ENCODE measurements at places on chromosomes 7 and 10.

DNA sequence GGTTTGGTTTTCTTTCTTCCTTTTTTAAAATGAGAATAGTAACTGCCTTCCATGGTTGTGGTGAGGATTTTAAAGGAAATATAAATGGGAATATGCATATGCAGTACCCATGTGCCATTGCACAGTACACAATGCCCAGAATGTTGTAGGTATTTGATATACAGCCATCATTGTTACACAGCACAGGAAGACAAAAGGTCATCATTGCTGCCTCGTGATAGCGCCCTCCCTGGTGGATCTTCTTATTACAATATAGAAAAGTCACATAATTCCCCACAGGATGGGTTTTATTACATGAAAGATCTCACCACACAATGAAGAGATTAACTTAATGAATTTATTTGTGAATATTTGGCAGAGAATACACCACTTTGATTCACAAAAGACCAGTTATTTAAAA, 76.5 kb downstream of the PPP1R17 start:
- no peak for DNase-seq

DNA sequence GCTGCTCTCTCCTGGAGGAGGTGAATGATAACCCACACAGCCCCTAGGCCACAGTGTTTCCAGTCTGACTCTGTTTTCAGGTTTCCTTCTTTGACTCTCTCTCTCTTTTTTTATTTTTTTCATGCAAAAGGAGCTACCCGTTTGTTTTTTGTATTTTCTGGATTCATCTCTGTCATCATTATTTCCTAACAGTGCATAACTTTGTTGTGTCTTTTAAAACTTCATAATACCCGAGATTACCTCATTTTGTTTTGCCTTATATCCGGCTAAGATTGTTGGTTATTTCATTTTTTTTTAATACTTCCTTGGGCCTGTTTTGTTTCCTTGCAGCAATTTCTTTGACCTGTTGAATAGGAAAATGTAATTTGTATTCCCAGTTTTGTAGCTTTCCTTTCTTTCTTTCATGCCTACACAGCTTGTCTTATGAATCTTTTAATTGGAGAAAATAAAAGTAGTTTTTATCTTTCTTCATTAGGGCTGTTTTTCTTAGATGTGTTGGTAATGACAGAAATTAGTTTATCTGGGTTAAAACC, 72.5 kb downstream of the SPAG6 start:
- DNase-seq: no peak

DNA sequence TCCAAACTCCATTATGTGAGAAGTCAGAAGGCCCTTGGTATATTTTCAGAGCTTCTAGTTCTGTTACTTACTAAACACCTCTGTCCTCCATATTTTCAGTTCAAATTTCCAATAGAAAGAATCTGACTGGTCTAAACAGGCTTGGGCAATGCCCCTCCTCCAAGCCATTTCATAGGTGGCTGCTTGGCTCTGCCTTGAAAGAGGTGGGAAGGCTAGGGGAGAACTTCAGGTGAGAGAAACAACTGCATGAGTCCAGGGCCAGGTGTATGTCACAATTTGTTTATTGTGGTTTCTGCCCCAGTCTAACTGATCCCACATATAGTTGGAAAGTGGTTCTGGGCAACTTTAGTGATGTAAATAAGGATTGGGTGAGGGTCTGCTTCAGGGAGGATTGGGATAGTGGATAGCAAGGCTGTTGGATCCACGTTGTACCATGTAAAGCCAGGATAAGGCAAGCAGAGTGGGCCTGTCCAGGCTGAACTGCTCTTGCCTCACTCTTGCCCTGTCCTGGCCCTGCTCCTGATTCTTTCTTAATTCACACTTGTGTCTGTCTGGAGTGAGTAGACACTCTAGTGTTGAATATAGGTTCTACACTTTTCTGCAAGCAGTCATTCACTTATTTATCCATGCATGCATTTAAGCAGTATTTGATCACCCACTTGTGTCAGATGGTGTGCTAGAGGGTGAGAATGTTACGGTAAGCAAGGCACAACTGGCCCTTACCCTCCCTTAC, 67.5 kb upstream of the COMTD1 start:
- DNase-seq: no peak

- no peak for DNase-seq
Observed at GRCh38 chr10:119183664-119184412, 5.2 kb upstream of the PRDX3 start.

- DNase-seq: no peak
Observed at GRCh38 chr10:6986927-6987326, 406.9 kb upstream of the PRKCQ start.

GRCh38 chr7:149071641-149072437, 18.7 kb downstream of the ZNF786 start:
- no peak for DNase-seq

GRCh38 chr10:114252092-114252491, 13.0 kb downstream of the VWA2 start:
- DNase-seq: no peak

- DNase-seq: no peak
Observed at GRCh38 chr10:84668186-84668763, 339.9 kb downstream of the CCSER2 start.

DNA sequence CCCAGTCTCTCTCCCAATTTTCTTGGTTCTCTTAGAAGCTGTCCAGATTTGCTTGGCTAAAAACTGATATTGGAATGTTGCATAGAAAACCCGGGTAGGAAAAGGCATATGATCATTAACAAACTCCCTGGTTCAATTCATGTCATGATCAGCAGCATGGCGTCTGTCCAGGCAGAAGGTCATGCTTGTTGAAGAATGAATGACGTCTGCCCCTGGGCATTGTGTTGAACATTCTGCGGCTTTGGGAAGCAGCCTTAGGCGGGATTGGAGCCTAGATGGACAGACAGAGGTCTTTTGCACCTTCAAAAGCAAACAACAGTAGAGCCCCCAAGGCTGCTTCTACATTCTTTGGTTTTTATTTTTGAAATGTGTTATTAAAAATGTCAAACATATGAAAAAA, 7.7 kb upstream of the MINDY3 start:
- DNase-seq: no peak
